ENCODE measurements at places on chromosomes 2 and 18.

GRCh38 chr2:45130736-45131135, 121.5 kb upstream of the SIX2 start:
- no peak for DNase-seq

- peak; percentile 82 for DNase-seq
Measured at GRCh38 chr2:239273280-239274234, 127.3 kb downstream of the HDAC4 start.

GRCh38 chr2:236670235-236670620, 100.6 kb downstream of the ACKR3 start:
- no peak for DNase-seq

DNA sequence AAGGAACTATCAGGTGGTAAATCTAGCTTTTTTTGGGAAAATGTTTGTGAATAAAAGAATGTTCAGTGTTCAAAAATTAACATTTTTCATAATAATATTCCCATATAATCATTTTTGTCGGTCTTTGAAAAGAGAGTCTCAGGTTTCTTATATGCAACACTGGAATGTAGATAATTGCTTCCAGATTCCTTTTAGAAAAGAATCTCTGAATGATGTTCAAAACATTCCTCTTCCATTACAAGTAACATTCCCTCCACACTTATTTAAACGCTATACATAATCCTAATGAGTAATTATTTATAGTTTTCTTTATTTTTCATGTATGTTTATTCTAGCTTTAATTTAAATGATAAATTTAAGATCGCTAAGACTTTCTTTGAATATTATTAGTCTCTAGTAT, 7.0 kb downstream of the ZSWIM2 start:
- DNase-seq: no peak

DNA sequence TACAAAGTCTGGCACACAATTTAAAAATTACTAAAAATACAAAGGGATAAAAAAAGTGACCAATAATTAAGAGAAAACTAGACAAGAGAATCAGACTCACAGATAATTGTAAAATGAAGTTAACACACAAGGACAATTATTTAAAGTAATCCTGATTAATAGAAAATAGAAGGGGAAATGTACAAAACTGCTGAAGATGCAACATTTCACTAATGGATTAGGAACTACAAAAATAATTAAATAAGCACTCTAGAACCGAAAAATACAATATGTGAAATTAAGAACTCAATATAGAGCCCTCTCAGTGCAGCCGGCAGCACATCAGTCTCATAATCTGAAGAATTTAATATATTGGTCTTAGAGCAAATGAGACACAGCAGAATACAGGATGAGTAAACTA, 24.6 kb downstream of the HYCC2 start:
- DNase-seq: no peak

DNA sequence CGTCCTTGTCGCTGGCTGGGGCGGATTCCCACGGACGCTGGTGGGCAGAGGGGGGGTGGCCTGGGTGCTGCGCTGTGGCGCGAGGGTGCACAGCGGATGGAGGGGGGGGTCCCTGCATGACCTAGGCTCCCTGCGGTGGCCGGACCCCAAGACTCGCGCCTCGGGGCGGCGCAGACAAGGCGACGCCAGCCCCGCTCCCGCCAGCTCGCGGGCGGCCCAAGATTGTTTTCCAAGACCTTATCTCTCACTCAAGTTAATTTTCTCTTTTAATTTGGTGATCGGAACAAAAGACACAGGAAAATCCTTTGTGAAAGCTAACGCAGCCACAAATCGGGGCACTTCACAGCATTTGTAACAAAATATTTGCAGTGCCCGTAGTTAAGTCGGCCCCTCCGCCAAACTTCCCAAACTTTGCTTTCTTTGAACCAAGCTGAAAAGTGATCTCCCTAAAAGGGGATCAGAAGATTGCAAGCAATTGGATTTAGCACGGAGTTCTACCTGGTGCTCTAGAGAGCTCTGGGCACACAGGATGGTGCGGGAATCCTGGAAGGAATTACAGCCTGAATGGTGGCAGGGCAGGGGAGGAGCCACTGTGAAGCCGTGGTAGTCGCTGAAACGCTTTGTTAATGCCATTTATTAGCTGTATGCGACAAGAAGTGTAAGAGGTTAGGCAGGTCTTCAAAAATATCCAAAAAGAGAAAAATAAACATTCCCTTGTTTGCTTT, 4.8 kb upstream of the ID2 start:
- peak; percentile 44 for DNase-seq

GRCh38 chr18:61528961-61529360, 195.7 kb downstream of the CDH20 start:
- DNase-seq: peak; percentile 4

GRCh38 chr18:2976218-2977132, 36.5 kb downstream of the LPIN2 start:
- DNase-seq: no peak

Data from SW480 (cell line).